Activated naive CD4-positive, alpha-beta T cell treated with anti-CD3 and anti-CD28 coated beads, Interleukin-2, amount 50 U/mL, for 16 hours (primary cell): ENCODE measurements at places on chromosomes 7 and 10.

DNA sequence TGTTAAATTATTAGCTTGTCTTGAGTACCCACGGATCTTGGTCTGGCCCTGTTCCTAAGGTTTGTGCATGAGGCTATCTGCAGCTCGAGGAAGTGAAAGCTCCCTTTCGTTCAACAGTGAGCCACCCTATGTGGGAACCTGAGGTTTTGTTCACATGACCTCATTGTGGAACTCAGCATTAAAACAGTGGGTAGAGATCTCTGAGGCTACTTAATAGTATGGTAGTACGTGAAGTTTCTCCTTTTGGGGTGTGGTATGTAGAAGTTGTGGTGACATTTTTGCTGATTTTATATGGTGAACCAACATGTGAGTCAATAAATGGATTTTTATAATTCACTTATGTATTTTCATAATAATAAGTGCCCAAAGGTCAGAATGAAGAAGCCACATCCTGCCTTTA is 252.7 kb upstream of the FERD3L start:
- DNase-seq: no peak

- no peak for DNase-seq
Observed at GRCh38 chr7:2411049-2411448, 7.6 kb downstream of the CHST12 start.

- no peak for DNase-seq
Observed at GRCh38 chr7:69732203-69732602, 133.9 kb downstream of the AUTS2 start.

DNA sequence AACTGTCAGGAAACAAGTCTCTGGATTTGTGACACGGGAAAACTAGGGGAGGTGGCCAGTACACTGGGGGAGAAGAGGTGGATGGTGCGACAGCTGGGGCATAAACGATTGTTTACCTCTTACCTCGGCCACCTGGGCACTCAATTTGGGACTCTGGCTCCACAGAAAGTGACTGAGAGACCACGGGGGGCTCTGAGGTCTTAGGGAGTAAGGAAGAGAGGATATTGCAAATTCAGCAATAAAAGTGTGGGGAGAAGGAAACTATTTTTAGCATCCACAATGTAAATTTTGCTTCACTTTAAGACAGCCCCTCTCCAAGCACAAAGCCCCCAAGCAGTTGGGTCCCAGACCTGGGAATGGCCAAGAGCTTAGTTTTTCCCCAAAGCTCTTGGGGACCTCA is 440.5 kb downstream of the GRID1 start:
- no peak for DNase-seq

DNA sequence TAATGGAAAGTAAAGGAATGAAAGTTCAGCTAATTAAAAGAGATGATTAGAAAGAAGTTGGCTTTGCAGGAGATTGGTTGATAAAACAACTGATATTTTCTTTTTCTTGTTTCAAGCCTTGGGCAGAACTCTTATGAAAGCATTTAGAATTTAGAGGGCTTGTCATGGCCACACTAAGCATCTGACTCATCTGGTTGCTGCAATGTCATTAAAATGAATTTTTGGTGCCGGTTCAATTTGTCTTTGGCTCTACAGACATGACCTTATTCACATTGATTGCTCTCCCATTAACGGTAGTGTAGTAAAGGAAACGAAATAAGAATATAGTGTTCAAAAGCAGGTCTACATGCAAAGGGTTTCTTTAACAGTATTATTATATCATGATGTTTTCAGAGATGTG is 1012.4 kb upstream of the C7orf33 start:
- DNase-seq: no peak

- DNase-seq: no peak
Observed at GRCh38 chr7:26038201-26038990, 113.6 kb upstream of the NFE2L3 start.

DNA sequence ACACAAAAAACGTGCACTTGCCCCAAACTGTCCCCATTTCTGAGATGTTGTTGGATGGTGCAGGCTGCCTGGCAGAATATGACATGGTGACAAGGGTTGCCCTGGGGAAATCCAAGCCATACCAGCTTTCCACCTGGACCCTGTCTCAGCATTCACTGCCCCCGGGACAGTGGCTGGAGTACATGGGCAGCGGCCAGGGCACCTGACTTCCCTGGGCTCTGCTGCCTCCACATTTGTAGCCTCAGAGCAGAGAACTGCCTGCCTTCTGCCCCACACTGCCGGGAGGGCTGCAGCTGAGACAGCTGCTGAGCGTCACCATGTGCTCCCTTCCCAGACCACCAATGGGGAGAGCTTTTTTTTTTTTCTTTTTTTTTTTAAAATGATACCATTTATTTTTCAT is 222.9 kb upstream of the ZNF32 start:
- no peak for DNase-seq
